NCI-H2227 treated with DMSO at 0.1 percent for 48 hours (cell line): ENCODE measurements at places on chromosomes 16 and 17.

- no peak for DNase-seq
Measured at GRCh38 chr17:27518048-27518447, 61.8 kb downstream of the KSR1 start.

DNA sequence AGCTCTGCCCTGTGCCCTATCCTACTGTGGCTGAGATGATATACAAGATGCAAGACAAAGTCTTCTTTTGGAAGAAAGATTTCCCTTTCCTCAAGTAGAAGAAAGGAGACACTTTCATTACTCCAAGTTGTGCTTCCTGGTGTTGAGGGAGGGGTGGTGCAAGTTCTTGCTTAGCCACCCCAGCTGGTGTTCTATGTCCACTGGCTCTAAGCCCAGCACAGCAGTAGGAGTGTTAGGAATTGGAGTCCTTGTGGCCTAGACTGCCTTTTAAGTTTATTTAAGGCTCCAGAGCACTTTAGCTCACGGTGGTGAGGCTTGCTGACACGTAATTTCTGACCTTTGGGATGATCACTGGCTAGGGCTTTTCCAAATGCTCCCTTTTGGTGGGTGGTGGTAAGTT lies 109.7 kb downstream of the KIF2B start:
- no peak for DNase-seq

- no peak for DNase-seq
Measured at GRCh38 chr17:55598495-55598894, 87.2 kb upstream of the SMIM36 start.

GRCh38 chr16:89026121-89026612 lies 49.2 kb upstream of the CBFA2T3 start:
- DNase-seq: no peak

- no peak for DNase-seq
Measured at GRCh38 chr16:14483819-14484385, 146.2 kb downstream of the PARN start.

DNA sequence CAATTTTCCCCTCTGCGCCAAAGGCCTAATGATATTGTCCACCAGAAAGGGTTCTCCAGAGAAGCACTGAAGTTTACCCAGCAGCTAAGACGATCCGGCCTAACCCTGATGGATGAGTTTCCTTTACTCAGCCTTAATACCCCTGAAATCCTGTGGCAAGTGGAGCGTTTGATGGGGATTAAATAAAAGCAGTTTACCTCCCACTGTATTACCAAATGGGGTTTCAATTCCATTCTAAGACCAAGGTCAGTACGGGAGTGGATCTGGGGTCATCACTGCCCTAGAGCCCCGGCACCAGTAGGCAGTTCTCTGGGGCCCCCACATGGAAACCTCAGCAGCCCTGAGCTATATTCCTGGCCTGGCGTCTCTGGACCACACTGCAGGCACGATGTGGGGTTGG lies 97.1 kb upstream of the NOL11 start:
- no peak for DNase-seq

DNA sequence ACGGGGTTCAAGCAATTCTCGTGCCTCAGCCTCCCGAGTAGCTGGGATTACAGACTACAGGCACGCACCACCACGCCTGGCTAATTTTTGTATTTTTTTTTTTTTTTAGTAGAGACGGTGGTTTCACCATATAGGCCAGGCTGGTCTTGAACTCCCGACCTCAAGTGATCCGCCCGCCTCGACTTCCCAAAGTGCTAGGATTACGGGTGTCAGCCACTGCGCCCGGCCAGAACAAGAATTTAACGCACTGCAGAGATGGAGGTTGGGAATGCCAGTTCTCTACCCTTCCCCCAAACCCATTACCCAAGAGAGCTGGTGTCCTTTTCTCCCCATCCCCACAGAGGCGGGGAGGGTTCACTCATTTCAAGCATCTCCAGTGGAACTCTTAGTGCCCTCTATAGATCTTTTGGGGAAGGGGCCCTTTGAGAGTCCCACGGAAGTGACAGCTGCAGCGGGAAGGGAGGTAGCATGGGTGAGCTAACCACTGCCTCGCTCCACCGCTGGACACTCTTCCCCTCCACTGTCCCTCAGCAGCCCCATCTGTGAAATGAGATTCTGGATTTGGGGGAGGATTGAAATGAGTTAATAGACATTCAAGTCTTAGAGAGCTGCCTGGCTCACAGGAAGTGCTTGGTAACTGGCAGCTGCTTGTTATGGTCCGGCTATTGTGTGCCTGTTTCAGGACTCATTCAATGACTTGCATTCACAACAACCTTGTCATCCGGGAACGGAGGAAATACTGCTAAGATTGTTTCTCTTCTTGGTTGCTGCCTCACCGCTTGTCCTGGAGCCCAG lies 3.5 kb upstream of the UBALD2 start:
- DNase-seq: no peak

- no peak for DNase-seq
Measured at GRCh38 chr16:9050102-9050830, 41.2 kb upstream of the HAPSTR1 start.

GRCh38 chr16:72427783-72428331 lies 255.9 kb upstream of the PMFBP1 start:
- no peak for DNase-seq

DNA sequence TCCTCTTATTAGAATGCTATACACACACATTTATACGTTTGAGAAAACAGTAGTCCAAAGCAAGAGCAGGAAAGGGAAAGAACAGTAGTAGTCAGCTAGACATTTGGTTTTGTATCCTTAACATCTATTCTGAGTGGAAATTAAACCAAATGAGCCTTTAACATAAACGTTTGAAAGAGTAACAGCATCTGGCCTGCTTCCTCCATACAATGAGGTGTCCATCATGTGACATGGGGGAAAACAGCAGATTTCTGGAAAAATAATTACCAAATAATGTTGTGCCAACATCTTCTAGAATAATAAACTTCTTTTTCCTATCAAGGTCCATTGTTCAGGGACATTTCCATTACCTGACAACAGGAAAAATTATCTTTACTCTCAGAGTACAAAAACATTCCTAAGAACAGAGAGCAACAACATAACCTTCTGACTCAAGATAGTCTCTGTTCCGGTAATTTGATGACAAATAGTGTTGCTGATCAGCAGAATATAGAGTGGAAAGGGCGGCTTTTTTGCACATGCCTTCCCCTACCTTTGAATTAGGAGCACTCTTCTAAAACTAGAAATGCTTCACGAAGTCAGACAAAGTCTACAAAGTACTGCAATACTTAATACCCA lies 20.2 kb downstream of the CYTH1 start:
- DNase-seq: no peak

GRCh38 chr17:3935140-3935542 lies 18.9 kb upstream of the P2RX1 start:
- peak; percentile 58 for DNase-seq

- DNase-seq: no peak
Measured at GRCh38 chr16:46748775-46749705, 896 bp upstream of the MYLK3 start.

DNA sequence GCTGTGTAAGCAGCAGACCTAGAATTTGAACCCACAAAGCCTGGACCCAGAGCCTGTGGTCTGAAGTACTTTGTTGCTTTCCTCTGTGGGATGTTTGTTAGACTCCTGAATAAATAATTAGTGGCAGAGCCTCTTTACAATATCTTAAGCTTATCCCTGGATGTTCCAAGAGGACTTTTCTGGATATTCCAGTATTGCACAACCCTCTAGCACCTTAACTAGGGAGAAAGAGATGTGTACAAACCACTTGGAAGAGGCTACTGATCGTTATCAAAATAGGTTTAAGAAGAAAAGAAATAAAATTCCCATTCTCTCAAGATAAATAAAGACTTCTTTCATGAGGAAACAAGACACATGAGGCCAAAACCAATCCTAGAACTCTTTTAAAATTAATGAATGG lies 632.4 kb downstream of the CDH11 start:
- DNase-seq: no peak

DNA sequence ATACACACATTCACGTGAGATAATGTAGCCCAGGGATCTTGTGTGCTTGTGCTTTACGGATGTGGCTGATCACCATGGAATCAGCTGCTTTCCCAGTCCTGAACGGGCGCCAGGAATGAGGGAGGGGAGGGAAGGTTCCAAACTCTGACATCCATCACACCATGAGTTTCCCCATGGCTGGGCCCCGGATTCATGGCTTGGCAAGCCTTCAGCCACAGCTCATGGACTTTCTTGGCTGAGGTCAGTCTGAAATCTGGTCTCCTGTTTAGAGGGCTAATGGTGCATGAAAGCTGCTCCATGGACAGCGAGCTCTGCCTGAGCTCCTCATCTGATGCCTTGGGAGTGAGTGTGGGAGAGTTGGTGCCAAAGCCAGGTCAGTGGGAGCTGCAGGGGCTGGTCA lies 767.6 kb upstream of the EEF2KMT start:
- DNase-seq: no peak

GRCh38 chr17:57902800-57903759 lies 52.1 kb downstream of the CUEDC1 start:
- DNase-seq: no peak

DNA sequence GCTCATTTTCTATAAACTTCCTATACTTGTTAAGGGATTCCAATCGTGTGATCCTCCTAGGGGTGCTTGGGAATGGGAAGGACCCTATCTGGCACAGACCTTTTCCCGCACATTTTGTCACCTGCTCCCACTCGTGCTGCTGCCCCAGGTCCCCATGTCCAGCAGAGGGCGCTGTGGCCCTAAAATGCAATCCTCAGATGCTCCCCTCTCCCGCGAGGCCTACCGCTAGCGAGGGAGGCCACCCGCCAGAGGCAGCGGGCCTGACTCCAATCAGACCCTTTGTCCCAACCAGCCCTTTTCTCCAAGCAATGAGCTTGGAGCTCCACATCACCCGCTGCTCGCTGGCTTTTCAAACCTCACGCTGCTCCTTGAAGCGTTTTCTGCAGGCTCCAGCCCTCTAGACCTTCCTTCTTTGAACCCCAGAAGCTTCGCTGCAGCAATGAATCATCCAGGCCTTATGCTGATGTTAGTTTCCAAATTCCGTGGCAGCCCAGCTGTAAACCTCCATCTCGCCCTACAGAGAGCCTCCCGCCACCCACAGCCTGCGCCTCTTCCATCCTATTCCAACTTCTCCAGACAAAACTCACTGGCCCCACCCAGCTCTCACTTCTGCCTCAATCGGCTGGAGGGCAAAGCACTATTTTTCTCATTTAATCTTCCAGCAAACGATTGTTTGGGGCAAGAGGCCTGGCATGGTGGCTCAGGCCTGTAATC lies 23.6 kb upstream of the FZD2 start:
- DNase-seq: peak; percentile 74

DNA sequence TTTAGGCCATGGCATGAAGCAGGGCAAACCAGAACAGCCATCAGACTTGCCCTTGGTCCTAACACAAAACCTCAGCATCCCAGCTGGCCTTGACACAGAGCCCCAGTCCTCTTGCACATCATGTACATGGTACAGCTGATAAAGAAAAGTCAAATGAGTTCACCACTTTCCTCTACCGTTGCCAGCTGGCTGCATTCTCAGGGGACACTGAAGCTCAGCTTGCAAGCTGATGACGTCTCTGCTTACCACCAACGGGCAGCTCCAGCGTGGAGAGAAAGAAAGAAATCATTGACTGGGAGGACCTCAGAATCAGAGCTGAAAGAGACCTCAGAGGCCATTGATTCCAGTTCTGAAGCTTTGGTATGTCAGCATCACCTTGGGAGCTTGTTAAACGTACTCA lies 80.7 kb upstream of the CES5A start:
- DNase-seq: no peak

- no peak for DNase-seq
Measured at GRCh38 chr17:9790889-9791876, at the start of gene DHRS7C. DHRS7C (minus strand) TSS chr17:9791592; CDS start chr17:9791284, 308 bp downstream.

DNA sequence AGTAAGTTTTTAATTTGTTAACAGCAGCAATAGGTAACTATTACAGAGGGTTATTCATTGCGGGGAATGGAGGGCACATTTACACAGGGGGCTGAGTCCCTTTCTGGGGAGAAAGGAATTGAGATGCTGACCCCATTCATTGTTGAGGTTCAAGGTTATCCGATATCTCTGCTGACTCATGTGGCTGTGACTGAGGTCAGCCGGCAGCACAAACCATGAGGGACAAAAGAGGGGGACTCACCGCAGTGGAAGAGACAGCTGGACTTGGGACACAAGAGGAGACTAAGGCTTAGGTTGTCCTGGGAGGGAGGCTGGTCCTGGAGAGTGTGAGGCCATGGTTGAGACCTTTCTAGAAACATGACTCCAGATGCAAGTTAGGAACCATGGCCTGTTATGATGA lies 119.1 kb upstream of the XYLT1 start:
- no peak for DNase-seq

DNA sequence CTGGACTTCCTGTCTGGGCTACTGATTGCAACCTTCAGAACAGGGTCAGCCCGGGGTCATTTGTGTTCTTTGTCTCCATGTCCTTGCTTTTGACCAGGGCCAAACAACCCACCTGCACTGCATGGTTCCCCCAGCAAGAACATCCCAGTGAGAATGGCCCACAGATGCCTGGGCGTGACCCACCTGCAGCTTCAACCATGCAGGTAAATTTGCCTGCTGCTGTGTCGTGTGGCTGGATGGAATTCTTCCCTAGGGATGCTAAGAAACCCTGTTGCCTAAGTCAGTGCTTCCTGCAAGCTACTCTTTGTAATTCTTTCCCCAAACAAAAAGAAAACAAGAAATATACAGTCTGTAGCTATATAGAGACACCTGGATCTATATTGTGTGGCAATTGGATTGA lies 12.5 kb downstream of the CDH13 start:
- DNase-seq: no peak

DNA sequence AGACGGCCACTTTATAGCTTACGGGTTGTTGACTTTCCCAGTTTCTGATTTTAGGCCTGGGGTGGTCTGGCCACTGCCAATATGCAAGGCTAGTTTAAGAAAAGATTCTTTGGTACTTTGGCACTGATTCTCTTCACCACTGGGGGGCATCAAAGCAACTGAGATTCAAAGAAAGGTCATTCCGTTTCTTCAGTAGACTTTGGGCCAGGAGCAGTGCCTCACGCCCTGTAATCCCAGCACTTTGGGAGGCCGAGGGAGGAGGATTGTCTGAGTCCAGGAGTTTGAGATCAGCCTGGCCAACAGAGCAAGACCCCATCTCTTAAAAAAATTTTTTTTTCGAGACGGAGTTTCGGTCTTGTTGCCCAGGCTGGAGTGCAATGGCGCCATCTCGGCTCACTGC lies 53.0 kb downstream of the RPA1 start:
- no peak for DNase-seq

DNA sequence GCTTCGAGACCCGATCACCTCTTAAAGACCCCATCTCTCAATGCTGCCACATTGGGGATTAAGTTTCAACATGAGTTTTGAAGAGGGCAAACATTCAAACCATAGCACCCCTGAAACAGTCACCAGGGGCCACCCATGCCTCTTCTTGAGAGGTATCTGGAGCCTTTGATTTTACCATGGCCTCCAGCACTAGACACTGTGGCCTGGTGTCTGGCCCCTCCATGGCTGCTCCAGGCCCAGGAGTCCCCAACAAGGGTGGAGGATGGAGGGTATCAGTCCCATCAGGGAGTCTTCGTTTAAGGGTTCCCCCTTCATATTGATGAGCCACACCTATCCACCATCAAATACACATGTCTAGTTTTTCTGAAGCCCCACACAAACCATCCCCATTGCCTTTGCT lies 66.5 kb upstream of the CDH5 start:
- no peak for DNase-seq

DNA sequence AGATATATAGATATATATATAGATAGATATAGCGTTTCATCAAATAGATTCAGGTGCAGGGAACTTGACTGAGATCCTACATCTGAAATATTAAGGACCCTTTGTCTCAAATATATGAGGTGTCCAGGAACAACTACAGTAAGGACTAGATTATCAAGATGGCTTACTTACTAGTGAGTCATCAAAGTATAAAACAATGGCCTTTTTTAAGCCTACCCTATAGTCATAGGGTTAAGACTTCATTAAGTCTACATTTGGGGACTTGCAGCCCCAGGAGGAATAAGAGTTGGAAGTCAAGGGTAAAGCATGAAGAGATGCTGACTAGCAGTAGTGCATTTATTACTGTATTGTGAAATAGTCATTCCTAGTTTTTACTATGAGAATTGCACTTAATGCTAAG lies 1023.4 kb downstream of the CDH11 start:
- DNase-seq: no peak
